Right lung (tissue), 10 donors: ENCODE measurements at places on chromosomes 2 and 18. TPM values are rescaled to one million over a fixed set of nuclear protein-coding genes. Genes with fewer than 3 reads are reported as not detected.

DNA sequence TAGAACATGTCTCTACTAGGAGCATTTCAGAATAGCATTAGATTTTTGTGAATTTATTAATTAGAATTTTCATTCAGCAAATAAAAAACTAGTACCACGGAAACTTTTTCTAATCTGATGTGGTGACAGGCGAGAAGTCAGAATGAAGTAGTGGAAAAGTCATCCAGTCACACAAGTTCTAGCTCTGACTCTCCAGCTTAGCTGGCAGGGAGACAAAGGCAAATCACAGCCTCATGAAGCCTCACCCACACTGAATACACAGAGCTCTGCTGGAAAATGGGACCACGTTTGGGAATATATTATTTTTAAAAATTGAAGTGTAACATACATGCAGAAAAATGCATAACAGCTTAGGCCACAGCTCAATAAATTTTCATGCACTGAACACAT is 86.1 kb downstream of the L3MBTL4 start:
- DNase-seq, result peak; percentile 29

DNA sequence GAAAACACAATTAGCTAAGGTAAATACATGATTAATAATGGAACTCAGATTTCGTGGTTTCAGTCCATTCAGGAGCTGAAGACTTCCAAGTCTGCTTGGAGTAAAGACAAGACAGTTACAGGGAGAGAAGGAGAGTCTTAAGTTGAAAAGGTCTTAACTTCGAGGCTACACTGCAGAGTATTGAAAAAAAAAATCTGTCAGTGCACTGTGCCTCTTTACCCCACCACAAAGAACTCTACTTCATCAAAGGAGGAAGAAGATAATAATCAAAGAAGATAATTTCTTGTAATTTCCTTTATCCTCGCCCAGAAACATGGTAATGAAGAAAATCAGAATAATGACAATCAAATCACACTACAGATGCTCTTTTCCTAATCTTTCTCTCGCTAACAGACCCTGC is 75.4 kb downstream of the MEMO1 start:
- DNase-seq, result no peak

GRCh38 chr2:20916604-20917286 is 93.8 kb upstream of the LDAH start:
- no peak for DNase-seq

- no peak for DNase-seq
Observed at GRCh38 chr2:61443342-61444041, 27.4 kb downstream of the USP34 start.

GRCh38 chr2:83459456-83459855 is 999.6 kb downstream of the SUCLG1 start:
- DNase-seq, result no peak

- no peak for DNase-seq
Observed at GRCh38 chr2:14451312-14451711, 181.2 kb upstream of the LRATD1 start.

DNA sequence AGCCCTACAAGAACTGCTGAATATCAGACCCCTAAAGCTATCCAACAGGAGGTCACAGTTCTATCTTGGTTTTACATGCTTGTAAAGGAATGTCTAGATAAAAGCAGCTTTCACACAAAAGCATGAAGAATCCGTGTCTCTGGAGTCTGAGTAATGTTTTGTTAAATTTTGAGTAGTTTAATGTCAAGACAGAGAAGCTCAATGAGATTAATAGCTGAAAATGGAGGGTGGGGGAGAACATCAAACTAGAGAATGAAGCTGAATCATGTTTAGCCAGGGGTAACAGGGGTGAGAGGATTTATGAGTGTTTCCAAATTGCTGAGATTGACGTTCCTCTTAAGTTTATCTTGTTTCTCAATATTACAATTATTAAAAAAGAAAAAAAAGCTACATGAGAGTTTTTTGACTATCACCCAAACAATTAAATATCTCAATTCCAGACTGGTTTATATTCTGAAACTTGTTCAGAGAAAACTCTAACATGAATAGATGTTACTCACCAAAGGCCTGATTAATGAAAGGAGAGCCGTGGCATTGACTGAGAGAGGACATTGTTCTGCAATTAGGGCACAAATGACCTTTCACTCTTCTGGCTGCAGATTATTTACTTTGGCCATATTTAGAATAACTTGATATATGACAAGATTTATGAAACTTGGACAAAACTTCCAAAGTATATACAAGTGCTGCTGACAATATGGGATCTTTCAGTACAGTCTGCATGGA is 266.4 kb upstream of the ETAA1 start:
- DNase-seq, result peak; percentile 65

DNA sequence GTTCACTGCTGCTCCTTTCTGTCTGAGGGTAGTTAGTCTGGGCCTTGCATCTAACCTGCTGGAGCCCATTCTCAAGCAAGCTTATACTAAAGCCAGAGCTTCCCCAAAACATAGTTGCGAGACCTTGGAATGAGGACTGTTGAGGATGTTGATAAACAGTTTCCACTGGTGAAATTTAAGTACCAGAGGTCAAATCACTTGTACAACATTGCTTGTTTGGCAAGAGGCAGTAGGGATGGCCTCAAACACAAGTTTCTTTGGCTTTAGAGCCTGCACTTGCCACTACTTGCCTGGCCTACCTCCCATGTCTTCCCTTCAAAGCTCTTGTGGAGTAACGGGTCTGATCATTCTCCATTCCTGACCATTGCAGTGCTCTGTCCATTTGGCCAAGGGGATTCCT is 262.7 kb downstream of the FHOD3 start:
- no peak for DNase-seq

DNA sequence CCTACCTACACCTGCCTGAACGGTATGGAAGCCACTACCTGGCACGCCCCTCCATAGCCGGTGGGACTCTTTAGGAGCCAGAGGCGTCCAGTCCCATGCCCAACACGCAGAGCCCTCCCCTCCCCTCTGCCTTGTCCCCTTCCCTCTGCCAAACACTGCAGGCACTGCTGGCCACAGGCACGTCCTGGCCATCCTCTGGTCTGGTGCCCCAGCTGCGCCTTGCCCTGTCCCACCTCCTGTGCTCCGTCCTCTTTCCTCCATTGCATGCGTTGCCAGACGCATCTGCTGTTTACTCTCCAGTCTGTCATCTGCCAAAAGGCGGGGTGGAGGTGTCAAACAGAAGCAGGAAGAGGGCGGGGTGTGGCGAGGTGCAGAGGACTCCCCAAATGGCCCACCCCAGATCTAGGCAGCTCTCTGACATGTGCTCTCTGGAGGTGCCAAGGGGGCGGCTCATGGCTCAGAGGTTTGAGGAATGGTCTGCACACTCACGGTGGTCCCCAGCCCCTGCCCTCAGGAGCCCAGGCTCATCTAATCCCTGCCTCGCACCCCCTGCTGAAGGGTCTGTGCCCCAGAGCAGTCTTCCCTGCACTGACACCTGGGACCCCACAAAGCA is 45.1 kb downstream of the HS6ST1 start:
- no peak for DNase-seq

DNA sequence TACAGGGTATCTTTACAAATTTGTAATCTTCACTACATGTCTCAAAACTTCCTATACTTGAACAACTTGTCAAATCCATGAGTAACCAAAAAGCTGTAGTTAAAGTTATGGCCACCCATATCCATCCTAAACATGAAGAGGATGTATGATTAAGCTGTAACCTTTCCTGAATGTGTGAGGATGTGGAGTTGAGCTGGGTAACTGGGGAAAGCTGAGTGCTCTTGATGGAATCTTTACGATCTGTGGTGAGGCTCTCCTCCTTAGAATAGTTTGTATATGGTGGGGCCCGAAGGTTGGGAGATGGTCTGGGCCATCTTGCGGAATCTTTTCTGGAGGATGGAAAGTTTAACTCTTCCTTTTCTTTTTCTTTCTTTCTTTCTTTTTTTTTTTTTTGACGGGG is 29.4 kb downstream of the DPP4 start:
- DNase-seq, result no peak

GRCh38 chr2:110983133-110983532 is 137.6 kb upstream of the BCL2L11 start:
- peak; percentile 65 for DNase-seq

GRCh38 chr2:32622570-32623310 is 5.1 kb upstream of the TTC27 start:
- DNase-seq, result peak; percentile 8

- DNase-seq, result peak; percentile 48
Observed at GRCh38 chr2:27715318-27716210, 51.9 kb downstream of the SLC4A1AP start.

DNA sequence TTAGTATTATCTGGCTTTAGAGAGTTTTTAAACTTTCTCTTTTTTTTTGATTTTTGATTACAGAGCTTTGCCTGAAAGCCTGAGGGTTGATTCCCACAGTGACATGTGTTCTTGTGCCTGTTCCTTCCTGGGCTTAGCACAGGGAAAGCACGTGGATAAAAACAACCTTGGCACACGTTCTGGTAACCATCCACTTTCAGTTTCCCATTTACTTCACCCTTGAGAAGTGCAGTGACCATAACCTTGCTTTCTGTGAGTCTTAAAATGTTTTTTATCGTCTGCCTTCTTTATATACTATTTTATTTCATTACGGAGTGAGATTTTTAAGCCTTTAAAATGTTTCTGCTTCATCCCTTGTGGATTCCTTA is 11.5 kb downstream of the CD226 start:
- DNase-seq, result no peak

DNA sequence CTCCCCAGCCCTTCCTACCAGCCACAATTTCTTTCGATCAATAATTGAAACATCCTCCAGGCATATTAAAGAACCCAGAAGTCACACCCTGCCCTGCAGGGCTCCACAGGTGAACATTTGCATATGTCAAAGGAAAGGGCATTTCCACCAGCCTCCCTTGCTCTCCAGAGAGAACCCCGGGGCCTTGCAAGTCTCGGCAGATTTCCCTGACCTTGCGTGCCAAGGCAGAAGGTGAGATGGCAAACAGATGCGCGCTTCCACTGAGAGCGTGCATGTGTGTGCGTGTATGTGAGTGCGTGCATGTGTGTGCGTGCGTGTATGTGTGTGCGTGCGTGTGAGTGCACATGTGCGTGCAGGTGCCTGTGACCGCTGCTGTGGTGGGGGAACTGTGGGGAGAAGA is 120.3 kb downstream of the INO80D start:
- no peak for DNase-seq

- no peak for DNase-seq
Observed at GRCh38 chr2:231015926-231016325, 20.0 kb downstream of the SPATA3 start.

DNA sequence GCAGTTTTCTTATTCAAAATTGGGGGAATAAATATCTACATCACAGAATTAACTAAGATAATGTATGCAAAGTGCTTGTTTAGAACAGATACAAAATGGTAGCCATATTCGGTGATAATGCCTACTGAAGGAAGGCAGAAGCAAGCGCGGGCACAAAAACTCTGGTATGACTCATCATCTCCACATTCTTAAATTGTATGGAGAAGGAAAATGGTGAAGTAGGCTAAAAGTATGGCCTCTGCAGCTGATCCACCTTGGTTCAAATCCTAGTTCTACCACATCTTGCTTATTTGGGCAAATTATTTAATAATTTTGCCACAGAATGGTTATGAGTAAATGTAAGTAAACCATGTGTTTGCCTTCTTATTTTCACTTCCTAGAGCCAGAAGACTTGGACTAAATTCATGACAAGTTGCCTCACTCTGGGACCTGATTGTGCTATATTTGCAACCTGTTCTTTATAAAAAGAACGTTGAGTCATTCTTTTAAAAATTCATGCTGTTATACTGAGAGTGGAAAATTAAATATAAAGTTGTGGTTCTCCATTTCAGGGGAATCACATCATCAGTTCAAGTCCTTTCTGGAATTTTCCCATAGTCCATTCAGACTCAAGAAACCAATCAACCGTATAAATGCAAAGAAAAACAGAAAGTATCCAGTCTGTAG is 9.0 kb upstream of the CDK15 start:
- no peak for DNase-seq

DNA sequence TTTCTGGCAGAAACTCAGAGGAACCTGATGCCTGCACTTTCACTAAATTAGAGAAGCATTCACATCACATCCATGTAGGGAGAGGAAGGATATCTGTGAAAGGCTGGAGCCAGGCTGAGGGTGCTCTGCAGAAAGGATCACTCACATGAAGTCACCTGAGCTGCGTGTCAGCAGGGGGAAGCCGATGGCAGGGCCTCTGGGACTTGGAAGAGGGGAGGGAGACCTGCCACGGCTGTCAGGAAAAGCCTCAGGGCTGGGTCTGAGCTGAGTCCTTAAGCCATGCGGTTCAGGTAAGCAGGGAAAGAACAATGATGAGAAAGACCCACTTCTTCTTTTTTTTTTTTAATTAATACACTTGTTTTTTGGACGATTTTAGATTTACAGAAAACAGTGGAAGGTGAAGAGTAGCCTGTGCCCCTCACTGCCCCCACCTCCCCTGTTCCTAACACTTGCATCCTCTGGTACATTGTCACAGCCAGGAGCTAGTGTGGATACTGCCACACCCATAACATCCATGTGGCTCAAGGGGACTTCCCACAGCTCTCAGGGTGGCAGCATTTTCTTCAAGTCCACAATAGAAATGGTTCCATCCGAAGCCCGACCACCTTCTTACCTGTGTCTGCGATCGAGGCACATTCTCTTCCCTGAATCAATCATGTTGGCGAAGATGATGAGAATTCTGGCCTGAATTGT is 156.5 kb upstream of the TPO start:
- DNase-seq, result no peak

- no peak for DNase-seq
Observed at GRCh38 chr18:77113361-77114151, 19.0 kb downstream of the MBP start.

CHRNG gene
- 0.07 TPM for polyA plus RNA-seq

SESTD1 gene
- polyA plus RNA-seq, result 41.0 TPM

REG3A gene
- not detected for polyA plus RNA-seq

CTAGE1 gene
- polyA plus RNA-seq, result 0.04 TPM

GAL3ST2 gene
- polyA plus RNA-seq, result 0.26 TPM
